ENCODE measurements at places on chromosomes 12 and 14.

GRCh38 chr12:53575502-53576249 is 50.5 kb downstream of the ATF7 start:
- no peak for DNase-seq

DNA sequence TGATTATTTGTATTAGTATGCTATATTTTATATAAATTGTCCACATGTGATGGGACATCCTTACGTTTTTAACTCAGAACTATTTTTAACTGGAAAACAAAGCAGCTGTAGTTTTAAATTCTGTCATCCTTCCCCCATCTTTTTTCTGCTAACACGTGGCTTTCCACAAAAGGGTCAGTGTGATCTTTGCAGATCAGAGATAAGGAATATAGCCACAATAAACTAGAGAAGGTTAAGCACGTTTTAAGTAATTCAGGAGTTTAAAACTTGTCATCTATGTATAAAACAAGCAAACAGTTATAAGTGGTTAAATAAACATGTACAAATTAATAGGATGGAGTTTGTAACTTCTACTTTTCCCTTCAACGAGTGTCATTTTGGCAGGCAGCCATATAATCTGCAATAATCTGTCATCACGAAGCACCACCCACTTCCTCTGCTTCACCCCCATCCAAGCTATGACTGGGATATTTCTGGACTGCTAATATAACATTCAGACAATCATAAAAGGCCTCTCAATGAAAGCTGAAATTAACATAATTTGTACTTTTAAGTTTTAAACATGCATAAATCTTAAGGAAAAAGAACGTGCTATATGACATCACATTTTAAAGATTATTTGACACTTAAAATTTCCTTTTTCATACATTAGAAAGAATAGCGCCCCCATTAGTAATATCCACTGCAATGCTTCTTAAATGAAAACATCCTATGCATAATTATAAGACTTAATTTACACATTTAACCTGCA is 15.3 kb downstream of the TAOK3 start:
- DNase-seq: peak; percentile 63

DNA sequence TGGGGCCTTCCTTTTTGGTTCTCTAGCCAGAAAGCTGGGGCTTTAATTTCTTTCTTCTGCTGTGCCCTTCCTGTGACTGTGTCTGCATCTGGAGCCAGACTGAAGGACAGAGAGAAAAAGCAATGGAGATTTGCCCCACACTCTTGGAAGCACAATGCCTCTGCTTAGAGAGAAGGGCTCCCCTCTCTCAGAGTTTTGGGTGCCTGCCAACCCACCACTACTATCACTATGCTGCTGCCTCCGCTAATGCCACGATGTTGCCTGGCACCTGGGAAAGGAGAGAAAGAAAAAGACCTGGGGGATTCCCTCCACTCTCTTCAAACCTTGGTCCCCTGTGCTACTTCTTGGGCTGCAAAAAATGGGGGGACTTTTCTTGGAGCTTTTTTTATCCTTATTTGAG is 52.6 kb downstream of the TMEM260 start:
- DNase-seq: no peak

DNA sequence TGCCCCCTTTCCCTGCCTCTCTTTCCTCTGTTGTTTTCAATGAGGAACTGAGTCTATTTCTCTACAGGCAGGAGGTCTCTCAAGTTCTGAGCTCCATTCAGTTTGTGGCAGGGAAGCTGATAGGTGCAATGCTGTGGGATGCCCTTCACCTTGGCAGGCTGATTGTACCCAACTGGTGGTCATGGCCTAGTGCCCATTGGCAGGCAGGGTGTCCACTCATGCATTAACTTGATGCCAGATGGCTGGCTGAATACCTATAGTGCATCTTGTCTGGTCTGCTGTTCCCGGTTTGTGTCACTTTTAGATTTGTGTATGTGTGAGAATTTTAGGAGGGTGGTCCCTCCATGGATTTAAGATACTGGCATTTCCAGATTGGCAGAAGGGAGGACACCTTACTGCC is 20.0 kb upstream of the ITGA5 start:
- no peak for DNase-seq

DNA sequence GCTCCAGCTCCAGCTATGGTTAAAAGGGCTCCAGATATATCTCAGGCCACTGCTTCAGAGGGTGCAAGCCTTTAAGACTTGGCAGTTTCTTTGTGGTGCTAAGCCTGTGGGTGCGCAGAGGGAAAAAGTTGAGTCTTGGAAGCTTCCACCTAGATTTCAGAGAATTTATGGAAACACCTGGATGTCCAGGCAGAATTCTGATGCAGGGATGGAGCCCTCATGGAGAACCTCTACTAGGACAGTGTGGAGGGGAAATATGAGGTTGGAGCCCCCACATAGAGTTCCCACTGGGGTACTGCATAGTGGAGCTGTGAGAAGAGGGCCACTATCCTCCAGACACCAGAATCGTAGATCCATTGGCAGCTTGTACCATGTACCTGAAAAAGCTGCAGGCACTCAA is 69.9 kb downstream of the SDR9C7 start:
- no peak for DNase-seq

- no peak for DNase-seq
Observed at GRCh38 chr12:11677752-11678151, 28.3 kb downstream of the ETV6 start.

DNA sequence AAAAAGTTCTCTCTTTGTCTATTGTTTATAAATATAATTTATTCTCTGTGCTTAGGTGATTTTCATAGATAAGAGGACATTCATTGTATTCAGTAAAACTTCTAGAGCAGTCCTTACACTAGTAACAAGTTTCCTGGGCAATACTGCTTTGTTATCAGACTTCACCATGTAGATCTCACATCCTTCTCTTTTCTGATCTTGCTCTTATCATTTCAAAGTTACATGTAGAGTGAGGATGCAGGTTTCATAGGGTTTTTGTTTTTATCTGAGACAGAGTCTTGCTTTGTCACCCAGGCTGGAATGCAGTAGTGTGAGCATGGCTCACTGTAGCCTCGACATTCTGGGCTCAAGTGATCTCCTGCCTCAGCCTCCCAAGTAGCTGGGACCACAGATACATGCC is 789.5 kb downstream of the DIO2 start:
- DNase-seq: no peak

DNA sequence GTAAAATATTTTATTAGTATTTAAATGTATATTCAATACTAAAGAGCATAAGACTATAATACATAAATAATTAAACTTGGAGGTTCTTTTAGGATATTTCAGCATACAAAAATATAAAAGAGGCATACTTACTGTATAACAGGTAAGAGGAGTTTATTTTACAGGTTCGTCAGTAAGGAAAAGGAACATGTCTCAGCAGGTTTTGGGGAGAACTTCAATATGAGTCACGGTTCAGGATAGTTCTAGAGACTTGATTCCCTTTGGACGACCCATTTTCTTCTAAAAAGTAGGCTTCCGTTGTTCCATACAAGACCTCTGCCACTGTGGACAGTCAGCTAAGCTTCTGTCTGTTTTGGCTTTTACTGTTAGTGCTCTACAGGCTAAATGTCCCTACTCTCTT is 181.1 kb downstream of the ALX1 start:
- no peak for DNase-seq

DNA sequence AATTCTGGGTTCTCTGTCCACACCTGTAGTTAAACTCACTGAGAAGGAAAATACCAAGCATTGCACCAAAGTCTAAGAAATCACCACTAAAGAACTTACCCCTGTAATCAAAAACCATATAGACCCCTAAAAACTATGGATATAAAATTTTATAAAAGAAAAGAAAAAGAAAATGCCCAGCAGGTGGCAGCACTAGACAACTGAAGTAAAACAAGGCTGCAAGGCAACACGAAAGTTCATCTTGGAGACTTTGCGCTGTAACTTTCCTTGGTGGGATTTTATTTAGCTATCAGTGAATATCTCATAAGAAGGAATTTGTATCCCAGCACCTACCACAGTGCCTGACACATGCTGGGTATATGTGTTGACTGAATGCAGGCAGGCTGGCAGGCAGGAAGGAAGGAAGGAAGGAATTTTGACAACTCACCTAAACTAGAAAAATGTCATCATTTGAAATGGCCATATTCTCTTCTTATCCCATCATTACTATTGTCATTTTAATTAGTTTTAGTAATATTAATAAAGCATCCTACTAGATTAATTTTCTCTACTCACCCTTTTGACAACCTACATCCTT is 68.2 kb upstream of the ETV6 start:
- peak; percentile 66 for DNase-seq

DNA sequence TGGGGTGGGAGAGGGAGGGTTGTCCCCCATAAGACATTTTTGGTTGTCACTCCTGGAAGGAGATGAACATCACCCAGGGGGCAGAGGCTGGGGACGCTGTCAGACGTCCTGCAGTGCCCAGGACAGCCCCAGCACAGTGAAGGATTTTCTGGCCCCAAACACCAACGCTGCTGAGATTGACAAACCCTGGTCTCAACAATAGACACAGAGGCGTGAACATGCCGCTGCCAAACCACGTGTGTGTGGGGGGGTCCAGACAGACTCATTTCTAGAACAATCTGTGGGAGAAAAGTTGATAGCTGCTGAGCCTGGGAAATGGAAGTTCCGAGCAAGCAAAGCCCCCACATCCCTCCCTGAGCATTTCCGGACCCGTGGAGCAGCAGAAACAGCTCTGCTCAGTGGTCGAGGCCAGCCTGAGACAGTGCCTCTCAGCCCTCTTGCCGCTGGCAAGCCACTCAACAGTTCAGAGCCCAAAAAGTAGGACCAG is 43.8 kb upstream of the CLMN start:
- DNase-seq: no peak

- DNase-seq: no peak
Observed at GRCh38 chr12:87074781-87075180, 818.6 kb upstream of the MGAT4C start.

- no peak for DNase-seq
Observed at GRCh38 chr12:27673101-27673718, 23.0 kb upstream of the REP15 start.

- DNase-seq: no peak
Observed at GRCh38 chr12:128840862-128841468, 12.3 kb upstream of the GLT1D1 start.

GRCh38 chr14:65345266-65345665 is 67.3 kb upstream of the FUT8 start:
- DNase-seq: no peak

DNA sequence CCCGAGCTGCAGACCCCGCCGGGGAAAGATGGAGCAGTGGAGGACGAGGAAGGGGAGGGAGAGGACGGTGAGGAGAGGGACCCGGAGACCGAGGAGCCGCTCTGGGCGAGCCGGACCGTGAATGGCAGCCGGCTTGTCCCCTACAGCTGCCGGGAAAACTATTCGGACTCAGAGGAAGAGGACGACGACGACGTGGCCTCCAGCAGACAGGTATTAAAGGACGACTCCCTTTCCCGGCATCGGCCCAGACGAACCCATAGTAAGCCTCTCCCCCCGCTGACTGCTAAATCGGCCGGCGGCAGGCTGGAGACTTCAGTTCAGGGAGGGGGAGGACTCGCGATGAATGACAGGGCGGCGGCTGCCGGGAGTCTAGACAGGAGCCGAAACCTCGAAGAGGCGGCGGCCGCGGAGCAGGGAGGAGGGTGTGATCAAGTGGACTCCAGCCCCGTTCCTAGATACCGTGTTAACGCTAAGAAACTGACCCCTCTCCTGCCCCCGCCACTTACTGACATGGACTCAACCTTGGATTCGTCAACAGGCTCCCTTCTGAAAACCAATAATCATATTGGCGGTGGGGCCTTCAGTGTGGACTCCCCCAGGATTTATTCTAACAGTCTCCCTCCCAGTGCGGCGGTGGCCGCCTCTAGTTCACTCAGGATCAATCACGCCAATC is 962 bp downstream of the LEMD3 start:
- DNase-seq: peak; percentile 21

DNA sequence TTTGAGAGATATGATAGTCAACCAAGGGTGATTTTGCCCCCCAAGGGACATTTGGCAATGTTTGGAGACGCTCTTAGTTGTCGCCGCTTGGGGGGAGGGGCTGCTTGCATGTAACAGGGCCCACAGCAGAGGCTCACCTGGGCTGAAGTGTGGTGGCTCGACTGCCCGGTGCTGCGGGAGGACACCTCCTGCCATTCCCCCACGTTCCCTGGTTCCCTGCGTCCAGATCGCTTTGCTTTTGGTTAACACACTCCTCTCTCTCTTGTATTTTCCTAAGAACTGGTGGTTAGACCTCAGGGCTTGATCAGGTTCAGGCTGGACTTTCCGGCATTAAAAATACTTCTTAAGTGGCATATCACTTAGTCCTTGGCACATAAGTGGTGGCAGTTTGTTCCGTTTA is 18.9 kb downstream of the PPP2R5C start:
- no peak for DNase-seq

- DNase-seq: peak; percentile 65
Observed at GRCh38 chr14:20327005-20327869, 5.8 kb downstream of the CCNB1IP1 start.

DNA sequence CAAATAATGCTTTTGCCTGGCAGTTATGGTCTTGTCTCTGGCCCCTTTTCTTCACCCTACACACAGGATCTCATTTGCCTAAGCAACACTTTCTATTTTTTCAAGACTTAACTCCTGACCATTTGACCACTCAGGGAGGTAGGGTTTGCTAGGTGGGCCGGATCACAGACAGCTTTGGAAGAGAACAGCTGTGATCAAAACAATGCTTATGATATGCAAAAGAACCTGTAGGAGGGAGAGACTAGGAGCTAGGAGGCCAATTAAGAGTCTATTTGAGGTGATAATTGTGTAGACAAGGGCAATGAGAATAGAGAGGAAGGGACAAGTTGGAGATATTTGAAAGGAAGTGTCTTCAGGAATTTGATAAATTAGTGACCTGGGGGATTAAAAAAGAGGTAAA is 12.3 kb upstream of the DACT1 start:
- no peak for DNase-seq

- no peak for DNase-seq
Observed at GRCh38 chr14:99549684-99550083, 54.3 kb downstream of the CCDC85C start.

DNA sequence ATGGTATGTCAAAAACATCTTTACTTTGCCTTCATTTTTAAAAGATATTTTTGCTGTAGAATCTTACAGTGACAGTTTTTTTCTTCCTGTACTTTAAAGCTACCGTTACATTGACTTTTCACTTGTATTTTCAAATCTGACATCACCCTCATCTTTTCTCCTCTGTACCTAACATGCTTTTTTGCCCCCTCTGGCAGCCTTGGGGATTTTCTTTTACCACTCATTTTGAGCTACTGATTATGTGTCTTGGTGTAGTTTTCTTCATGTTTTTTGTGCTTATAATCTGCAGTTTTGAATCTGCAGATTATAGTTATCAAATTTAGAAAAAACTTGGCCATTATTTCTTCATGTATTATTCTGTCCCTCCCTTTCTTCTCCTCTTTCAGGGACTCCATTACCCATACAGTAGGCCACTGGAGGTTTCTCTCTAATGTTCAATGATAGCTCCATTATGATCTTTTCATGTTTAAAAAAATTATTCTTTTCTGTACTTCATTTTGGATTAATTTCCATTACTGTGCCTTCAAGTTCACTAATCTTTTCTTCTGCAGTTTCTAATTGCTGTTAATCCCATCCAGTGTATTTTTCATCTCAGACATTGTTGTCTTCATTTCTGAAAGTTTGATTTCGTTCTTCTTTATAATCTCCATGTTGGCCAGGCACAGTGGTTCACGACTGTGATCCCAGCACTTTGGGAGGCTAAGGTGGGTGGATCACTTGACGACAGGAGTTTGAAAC is 70.0 kb downstream of the ACADS start:
- no peak for DNase-seq

- DNase-seq: no peak
Observed at GRCh38 chr12:32496946-32497345, 97.6 kb downstream of the FGD4 start.

Data from putamen (tissue), 1 donor.